ENCODE measurements at places on chromosomes 2 and 18. TPM values are rescaled to one million over a fixed set of nuclear protein-coding genes. Genes with fewer than 3 reads are reported as not detected.
A peak's percentile ranks its signal among the peaks of the same experiment; 100 is the strongest.

The LYPD6B gene
- 1.4 TPM for total RNA-seq

- no peak overlapping the region for H3K27ac ChIP-seq
- H3K4me3 ChIP-seq = no peak overlapping the region
- no peaks in the 10 kb centered on the region for H3K27me3 ChIP-seq
- DNase-seq = no peak
- H3K4me1 ChIP-seq = no peaks in the 10 kb centered on the region
Observed at GRCh38 chr18:55336438-55337100, 251.4 kb downstream of the TCF4 start.

GRCh38 chr2:169397697-169398096 lies 35.4 kb upstream of the LRP2 start:
- no peaks in the 10 kb centered on the region for H3K4me1 ChIP-seq
- H3K27me3 ChIP-seq = peaks cover 58% of the 10 kb centered on the region
- no peak for DNase-seq
- H3K4me3 ChIP-seq = no peak overlapping the region
- no peak overlapping the region for H3K27ac ChIP-seq

DNA sequence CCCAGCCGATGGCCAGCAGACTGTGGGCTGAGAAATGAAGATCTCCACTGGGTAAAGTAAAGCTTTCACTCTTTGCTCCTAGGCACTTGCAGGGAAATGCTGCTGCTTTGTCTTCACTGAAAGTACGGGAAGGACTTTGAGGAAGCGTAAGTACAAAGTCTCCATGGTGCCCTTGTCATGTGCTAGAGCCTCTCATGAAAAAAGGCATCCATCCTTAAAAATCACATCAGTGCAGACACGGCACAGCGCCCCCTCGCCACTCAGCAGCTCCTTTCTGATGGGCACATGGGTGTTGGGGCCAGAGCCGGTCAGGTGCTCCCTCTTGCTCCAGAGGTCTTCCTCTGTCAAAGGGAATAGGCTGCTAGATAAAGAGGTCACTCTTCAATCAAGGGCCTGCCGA lies 109.0 kb upstream of the STPG4 start:
- H3K4me1 ChIP-seq = peaks cover 4% of the 10 kb centered on the region
- H3K27me3 ChIP-seq = peaks cover 6% of the 10 kb centered on the region
- peaks cover 7% of the 10 kb centered on the region for H3K36me3 ChIP-seq
- H3K27ac ChIP-seq = no peak overlapping the region
- H3K4me3 ChIP-seq = no peak overlapping the region

The SCYGR4 gene
- total RNA-seq = not detected

The SULT1C4 gene
- total RNA-seq = not detected

- peaks cover 16% of the 10 kb centered on the region for H3K27me3 ChIP-seq
- H3K27ac ChIP-seq = no peak overlapping the region
- DNase-seq = no peak
- H3K36me3 ChIP-seq = no peaks in the 10 kb centered on the region
Observed at GRCh38 chr2:128260239-128261138, 58.2 kb downstream of the HS6ST1 start.

DNA sequence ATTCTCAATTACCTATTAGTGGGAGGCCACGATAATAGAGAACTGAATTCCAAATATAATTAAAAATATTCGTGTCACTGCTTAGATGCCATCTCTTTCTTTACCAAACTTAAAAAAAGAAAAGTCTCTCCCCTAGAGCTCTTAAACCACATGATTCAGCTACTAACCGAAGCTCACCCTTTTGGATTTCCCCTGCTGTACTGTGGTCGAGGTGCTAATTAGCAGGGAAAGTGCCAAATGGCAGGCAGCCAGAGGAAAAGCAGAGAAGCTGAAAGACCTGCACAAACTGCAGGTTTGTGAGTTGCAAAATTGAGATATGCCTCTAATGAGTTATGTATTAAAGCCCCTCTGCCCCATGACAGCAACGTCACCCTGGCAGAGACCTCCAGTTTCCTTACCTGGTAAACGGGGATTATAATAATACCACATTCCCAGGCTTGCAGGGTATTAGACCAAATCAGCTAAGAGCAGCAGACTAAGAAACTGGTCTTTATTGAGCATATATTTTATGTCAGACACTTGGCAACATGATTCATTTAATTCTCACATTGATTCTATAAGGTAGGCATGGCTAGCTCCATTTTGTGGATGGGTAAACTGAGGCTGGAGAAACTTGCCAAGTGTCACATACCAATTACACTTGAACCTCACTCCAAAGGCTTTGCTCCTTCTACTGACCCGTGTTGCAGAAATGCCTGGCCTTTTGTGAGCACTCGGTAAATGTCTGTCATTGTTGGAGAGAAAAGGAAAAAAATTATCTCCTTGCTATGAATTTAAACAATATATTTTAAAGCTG lies 259.7 kb downstream of the LPIN1 start:
- H3K4me3 ChIP-seq = no peak overlapping the region
- H3K27me3 ChIP-seq = peaks cover 18% of the 10 kb centered on the region
- H3K36me3 ChIP-seq = no peaks in the 10 kb centered on the region
- no peak overlapping the region for H3K27ac ChIP-seq

The RESP18 gene
- not detected for total RNA-seq

GRCh38 chr18:60053747-60054304 lies 154.0 kb downstream of the PMAIP1 start:
- H3K27me3 ChIP-seq = peaks cover 6% of the 10 kb centered on the region
- no peak for DNase-seq
- no peak overlapping the region for H3K4me3 ChIP-seq
- no peaks in the 10 kb centered on the region for H3K4me1 ChIP-seq
- no peak overlapping the region for H3K27ac ChIP-seq

DNA sequence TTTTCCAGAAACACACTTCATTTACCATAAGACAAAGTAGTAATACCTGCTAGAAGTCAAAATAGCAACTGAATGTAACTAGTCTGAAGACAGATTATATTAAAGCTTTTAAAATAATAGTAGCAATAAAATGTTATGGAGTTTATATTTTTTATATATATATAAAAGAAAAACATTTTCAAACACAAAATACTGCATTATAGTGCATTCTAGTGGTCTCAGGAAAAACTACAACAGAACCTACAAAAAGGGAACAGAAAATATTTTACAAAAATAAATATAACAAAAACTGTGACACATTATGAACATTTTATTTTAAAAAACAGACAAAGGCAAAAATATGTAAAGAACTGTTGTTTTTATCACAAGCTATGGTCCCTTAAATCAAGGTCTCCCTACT lies 48.0 kb downstream of the STRN start:
- peaks cover 14% of the 10 kb centered on the region for H3K4me1 ChIP-seq
- peaks cover 5% of the 10 kb centered on the region for H3K36me3 ChIP-seq
- no peak overlapping the region for H3K4me3 ChIP-seq
- no peak overlapping the region for H3K27ac ChIP-seq
- DNase-seq = no peak

DNA sequence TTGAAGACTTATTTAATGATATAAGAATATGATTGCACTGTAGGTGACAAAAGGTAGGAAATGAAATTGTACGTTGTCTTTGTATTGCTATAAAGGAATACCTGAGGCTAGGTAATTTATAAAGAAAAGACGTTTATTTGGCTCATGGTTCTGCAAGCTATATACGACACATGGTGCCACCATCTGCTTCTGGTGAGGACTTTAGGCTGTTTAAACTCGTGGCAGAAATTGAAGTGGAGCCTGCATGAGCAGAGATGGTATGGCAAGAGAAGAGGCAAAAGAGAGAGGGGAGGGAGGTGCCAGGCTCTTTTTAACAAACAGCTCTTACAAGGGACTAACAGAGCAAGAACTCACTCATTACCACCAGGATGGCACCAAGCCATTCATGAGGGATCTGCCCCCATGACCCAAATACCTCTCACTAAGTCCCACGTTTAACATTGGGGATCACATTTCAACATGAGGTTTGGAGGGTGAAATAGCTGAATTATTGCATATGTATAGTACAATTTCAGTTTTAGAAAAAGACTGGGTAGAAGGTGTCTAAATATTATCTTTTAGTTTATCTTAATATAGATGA lies 86.8 kb downstream of the GULP1 start:
- no peaks in the 10 kb centered on the region for H3K36me3 ChIP-seq
- H3K27ac ChIP-seq = no peak overlapping the region
- no peak overlapping the region for H3K4me3 ChIP-seq
- peaks cover 5% of the 10 kb centered on the region for H3K4me1 ChIP-seq
- H3K27me3 ChIP-seq = peaks cover 5% of the 10 kb centered on the region

DNA sequence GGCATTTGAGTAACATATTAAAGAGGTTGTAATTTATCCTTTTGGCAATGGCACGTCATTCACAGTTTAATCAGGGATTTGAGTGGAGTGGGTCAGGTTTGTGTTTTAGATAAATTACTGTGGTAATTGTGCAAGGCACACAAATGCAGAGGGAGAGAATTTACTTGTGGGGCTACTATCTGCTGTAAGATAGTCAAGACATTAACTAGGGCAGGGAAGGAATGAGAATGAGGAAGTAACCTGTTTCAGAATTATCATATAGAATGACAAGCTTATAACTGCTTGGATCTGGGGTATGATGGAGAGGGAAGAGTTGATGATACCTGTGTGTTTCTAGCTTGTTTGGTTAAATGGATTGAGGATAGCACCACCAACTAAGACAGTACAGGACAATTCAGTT lies 58.9 kb upstream of the ZSWIM2 start:
- no peaks in the 10 kb centered on the region for H3K4me1 ChIP-seq
- no peak for DNase-seq
- H3K36me3 ChIP-seq = no peaks in the 10 kb centered on the region
- H3K27ac ChIP-seq = no peak overlapping the region
- no peaks in the 10 kb centered on the region for H3K27me3 ChIP-seq
- no peak overlapping the region for H3K4me3 ChIP-seq

The LIMS3 gene
- 1.3 TPM for total RNA-seq

GRCh38 chr2:79000008-79000576 lies 25.4 kb upstream of the REG3G start:
- no peak for DNase-seq
- no peaks in the 10 kb centered on the region for H3K27me3 ChIP-seq
- no peaks in the 10 kb centered on the region for H3K36me3 ChIP-seq
- H3K4me3 ChIP-seq = no peak overlapping the region
- no peak overlapping the region for H3K27ac ChIP-seq
- H3K4me1 ChIP-seq = no peaks in the 10 kb centered on the region

The ZNF396 gene
- total RNA-seq = 0.30 TPM

The KDSR gene
- 55.2 TPM for total RNA-seq

DNA sequence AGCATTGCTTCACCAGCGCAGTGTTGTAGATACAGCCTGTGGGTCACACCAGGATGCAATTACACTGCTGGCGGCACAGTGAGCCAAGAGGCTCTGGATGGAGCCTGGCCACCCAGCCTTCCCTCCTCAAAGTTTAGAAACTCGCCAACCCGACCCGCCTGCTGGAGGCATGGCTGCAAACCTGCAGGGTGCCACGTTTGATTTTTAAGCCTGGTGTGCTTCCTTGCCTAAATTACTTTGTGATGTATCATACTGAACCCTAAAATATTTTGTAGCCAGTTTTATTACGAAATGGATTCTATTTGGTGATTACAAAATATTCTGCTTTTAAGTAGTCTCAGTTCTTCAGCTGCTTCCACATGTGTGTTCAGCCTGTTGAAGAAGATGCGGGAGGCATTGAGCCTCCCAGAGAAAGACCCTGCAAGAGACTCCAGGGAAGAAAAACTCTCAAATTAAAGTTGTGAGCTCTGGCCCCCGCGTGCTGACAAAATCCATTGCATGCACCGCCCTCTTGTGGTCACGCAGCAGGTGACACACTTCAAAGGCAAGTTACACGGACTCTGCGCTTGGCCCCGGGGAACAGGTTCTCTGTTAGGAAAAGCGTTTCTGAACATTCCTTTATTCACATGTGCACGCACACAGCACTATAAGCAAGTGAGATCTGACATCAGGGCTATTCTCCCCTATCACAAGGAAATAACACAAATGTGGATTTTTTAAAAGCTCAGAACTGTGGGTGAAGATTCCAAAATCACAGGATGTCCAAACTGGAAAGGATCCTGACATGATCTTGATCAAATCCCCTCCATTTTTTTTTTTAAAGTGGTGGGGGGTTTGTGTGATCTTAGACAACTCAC lies 63.0 kb upstream of the TWIST2 start:
- H3K27ac ChIP-seq = no peak overlapping the region
- peak; percentile 24 for DNase-seq
- H3K4me1 ChIP-seq = no peaks in the 10 kb centered on the region
- no peaks in the 10 kb centered on the region for H3K36me3 ChIP-seq
- H3K4me3 ChIP-seq = no peak overlapping the region

GRCh38 chr2:65604246-65604645 lies 171.8 kb upstream of the SPRED2 start:
- H3K27me3 ChIP-seq = peaks cover 20% of the 10 kb centered on the region
- H3K27ac ChIP-seq = no peak overlapping the region
- DNase-seq = no peak
- no peaks in the 10 kb centered on the region for H3K36me3 ChIP-seq

- peaks cover 84% of the 10 kb centered on the region for H3K27me3 ChIP-seq
- no peak for DNase-seq
- H3K4me1 ChIP-seq = no peaks in the 10 kb centered on the region
- peaks cover 4% of the 10 kb centered on the region for H3K36me3 ChIP-seq
- H3K27ac ChIP-seq = no peak overlapping the region
Observed at GRCh38 chr2:119484834-119485233, 39.4 kb downstream of the SCTR start.

DNA sequence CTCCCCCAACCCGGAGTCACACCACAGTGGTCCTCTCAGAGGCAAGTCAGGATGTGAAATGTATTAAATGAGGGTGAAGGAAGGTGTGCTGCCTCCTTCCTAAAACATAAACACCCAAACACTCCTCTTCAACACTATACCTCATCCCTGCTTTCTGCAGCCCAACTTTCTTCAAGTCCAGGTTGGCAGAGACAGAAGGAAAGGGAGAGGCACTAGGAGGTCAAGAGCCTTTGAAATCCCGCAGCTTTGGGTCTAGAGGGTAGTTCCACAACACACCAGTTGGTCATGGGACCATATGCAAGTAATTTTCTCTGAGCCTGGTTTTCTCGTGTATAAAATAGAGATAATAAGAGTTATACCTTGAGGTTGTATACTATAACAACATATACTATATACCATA lies 38.4 kb downstream of the FIGN start:
- no peak for DNase-seq
- no peak overlapping the region for H3K4me3 ChIP-seq
- H3K4me1 ChIP-seq = no peaks in the 10 kb centered on the region
- no peaks in the 10 kb centered on the region for H3K27me3 ChIP-seq
- no peaks in the 10 kb centered on the region for H3K36me3 ChIP-seq
- no peak overlapping the region for H3K27ac ChIP-seq

DNA sequence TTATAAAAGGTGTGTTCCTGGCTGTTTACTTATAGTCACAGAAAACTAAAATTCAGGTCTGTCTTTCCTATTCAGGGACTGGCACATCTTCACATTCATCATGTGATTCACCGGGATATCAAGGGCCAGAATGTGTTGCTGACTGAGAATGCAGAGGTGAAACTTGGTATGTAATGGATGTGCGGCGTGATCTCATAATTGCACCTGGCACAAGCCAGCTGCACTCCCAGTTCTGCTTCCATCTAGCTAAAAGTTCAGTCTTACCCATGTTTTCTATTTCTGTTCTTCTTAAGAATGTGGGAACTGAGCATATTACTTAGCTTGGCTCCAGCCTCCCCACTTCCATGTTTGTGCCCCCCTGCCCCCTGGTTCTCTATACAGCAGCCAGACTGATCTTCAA lies 131.9 kb downstream of the MAP4K4 start:
- no peak for DNase-seq
- no peaks in the 10 kb centered on the region for H3K27me3 ChIP-seq
- H3K36me3 ChIP-seq = peaks cover 14% of the 10 kb centered on the region
- H3K4me3 ChIP-seq = no peak overlapping the region
- H3K4me1 ChIP-seq = peaks cover 42% of the 10 kb centered on the region
- peak overlapping the region; percentile 93 for H3K27ac ChIP-seq

The ASIC4 gene
- total RNA-seq = not detected

GRCh38 chr2:70511971-70512729 lies 41.5 kb downstream of the TGFA start:
- H3K36me3 ChIP-seq = peaks cover 2% of the 10 kb centered on the region
- no peak for DNase-seq
- H3K4me3 ChIP-seq = no peak overlapping the region
- no peak overlapping the region for H3K27ac ChIP-seq
- no peaks in the 10 kb centered on the region for H3K27me3 ChIP-seq

All from T-helper 17 cell (primary cell).